Stimulated activated CD4-positive, alpha-beta T cell treated with anti-CD3 and anti-CD28 coated beads, Interleukin-4, amount 100 ng/mL, for 1 hour (primary cell): ENCODE measurements at places on chromosomes 1 and 21.
A peak's percentile ranks its signal among the peaks of the same experiment; 100 is the strongest.

GRCh38 chr21:36816561-36817130, 117.7 kb downstream of the SIM2 start:
- no peak for DNase-seq

- DNase-seq, result no peak
Observed at GRCh38 chr1:111499026-111499785, 4.2 kb downstream of the ADORA3 start.

DNA sequence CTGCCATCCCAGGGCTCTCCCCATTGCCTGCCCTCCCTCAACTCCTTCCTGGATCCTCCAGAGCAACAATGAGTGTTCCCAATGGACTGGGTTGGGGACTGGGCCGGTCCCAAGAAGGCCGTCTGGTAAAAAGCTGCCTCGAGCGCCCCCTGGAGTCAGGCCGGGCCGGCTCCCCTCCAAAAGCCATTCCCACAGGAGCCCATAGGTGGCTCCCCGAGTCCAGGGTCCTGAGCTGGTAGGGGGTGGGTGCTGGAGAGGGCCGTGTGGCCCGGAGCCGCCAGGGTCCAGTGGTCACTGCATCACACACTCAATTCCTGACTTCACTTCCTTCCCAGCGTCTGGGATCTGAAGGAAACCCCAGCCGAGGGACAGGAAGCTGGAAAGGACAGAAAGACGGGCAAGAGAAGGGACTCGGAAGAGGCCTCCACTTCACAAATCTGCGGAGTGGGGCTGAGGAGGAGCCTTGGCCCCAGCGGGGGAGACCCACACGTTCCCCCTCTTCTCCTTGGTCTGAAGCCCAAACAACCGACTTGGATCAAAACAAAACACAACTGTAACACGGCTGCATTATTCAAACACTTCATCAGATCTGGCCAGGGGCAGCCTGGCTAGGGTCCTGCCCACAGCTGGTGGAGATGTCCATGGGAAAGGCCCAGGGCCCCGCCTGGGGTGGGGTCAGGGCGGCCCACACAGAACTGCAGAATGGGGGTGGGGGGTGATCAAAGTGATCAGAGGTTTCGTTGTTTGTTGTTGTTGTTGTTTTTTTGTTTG, 10.9 kb upstream of the ALDH4A1 start:
- DNase-seq, result peak; percentile 82

DNA sequence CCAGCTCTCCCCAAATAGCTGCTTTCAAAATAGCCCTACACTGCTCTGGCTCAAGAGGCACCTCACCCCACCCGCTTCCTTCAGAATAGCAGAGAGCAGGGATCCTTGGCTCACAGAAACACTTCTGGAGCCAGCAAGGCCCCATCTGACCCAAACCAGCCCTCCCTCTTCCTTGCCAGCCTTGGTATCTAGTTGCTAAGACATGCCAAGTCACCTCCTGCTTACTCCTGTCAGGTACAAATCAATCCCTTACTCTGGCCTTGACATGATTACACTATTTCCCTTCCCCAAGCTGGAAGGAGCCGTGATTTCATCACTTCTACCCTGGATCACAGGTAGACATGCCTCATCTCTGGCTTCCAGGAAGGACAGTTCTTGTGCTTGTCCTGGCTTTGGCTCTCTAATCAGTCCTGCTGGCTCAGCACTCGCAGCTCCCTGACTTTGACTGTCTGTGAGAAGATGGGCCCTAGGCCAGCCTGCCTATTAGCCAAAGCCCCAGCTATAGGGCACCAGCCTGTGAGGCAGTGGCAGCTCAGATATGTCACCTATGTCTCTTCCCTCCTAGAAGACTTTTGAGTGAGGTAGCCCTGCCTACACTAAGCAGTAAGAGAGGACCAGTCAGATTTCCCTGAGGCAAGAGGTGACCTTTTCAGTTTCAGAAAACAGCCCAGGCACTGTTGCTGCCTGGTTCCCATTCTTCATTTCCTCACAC, 8.9 kb upstream of the MUTYH start:
- no peak for DNase-seq

- peak; percentile 10 for DNase-seq
Observed at GRCh38 chr1:183689762-183690204, 36.7 kb upstream of the APOBEC4 start.

DNA sequence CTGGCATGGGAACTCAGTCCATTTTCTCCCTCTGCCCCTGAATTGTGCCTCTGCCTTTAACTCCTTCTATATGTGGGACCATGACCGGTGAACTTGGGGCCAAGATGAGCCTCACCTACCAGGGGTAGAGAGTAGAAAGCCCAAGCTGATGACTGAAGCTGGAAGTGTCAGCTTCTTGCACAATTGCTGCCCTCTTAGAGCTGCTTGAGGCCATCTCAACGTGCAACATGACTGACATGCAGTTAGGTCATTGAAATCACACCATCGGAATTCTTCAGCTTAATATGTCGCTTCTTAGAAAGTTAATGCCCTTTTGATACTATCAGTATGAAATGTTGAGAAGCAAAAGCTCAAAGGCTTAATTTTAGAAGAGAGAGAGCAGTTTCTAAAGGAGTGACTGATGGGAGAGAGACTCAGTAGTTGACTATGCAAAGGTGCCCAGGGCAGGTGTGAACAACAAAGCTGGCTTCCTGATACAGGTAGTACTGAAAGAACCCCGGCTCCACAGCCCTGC, 89.4 kb upstream of the UBE2U start:
- DNase-seq, result no peak

GRCh38 chr1:201891451-201892045, 2.9 kb downstream of the SHISA4 start:
- no peak for DNase-seq

- no peak for DNase-seq
Observed at GRCh38 chr1:52856026-52856425, 13.5 kb downstream of the ZYG11A start.
